Glomerular endothelial cell (primary cell): ENCODE measurements at places on chromosomes 1 and 21.

DNA sequence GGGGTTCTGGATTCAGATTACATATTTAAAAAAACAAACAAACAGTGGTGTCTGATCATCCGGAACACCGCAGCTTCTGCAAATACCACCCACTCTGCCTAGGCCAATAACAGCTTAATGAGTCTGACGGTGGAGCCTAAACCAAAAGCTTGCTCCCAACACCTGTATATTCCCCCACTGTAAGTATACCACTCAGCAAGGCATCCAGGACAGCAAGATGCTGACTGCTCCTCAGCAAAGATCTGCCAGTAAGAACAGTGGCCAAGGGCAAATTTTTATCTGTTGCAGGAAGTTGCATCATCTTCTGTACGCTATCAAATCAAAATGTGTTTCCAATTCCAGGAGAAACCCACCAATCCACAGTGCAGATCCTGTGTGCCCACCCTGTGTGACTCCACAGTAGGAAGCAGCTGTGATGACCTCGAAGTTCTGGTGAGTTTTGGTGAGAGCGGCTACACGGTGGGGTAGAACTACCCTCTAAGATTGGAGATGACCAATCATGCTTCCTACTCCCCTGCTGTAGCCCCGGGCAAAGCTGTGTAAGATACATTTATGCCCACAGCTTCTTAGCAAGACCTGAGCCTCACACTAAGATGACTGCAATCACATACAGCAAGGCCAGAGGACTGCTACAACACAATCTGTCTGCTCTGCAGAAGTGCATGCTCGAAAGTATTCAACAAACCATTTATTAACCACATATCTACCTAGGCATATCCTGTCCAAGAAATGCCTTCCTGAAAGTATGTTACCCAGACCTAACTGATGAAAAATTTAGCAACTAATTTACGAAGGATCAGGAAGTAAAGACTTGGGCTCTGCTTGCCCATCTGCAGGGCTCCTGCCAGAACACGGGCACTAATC, 30.5 kb downstream of the SIPA1L2 start:
- DNase-seq: no peak

GRCh38 chr1:30325085-30325935, 398.1 kb downstream of the MATN1 start:
- no peak for DNase-seq

GRCh38 chr21:17612023-17612564, 607 bp downstream of the BTG3 start:
- no peak for DNase-seq

DNA sequence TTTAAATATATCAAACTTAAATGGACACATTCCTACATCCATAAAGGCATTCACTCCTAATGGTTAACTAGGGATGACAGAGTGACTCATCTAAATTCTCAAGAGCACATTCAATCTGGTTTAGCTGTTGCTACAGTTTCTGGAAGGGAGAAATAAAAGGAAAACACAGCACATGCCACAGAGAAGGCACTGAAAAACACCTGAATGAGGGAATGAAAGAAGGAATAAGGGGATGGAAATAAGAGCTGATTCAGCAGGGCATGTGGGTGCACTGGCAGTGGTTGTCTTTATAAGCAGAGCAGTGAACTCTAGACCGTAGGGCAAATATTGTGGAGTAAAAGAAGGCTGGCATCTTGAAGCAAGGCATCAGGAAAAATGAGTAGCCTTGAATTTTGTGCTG, 79.3 kb downstream of the LHX4 start:
- DNase-seq: no peak

DNA sequence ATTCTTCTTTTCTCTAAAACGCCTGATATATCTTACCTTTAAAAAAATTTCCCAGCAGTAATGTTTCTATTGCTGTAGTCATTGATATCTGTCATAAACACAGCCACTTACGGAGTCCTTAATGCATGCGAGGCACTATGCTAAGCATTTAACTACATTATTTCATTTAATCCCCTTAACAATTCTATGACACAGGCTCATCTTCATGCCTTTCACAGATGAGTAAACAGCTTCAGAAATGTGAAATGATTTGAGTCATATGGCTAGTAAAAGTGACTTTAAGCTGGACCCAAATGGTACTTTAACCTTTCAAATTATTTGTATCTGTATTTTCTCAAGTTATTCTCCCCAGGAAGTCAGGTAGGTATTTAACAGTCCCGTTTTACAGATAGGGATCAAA, 125.1 kb upstream of the FGGY start:
- no peak for DNase-seq

DNA sequence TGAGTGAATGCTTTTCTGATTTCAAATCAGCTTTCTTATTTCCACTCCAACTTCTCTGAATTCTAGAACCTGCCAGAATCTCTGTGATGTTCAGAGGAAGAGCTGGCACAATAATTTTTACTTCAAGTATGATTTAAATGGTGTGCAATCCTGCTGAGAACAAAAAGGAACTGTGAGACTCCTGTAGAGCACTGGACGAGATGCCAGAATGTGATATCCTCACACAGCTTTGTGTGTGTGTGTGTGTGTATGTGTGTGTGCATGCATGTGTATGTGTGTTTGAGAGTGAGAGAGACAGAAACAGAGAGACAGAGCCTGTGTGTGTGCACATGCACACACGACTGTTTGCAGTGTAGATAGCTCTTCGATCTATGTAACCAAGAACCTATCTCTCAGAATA, 713.6 kb upstream of the ZP4 start:
- DNase-seq: no peak
